ENCODE measurements at places on chromosomes 6 and 20.

DNA sequence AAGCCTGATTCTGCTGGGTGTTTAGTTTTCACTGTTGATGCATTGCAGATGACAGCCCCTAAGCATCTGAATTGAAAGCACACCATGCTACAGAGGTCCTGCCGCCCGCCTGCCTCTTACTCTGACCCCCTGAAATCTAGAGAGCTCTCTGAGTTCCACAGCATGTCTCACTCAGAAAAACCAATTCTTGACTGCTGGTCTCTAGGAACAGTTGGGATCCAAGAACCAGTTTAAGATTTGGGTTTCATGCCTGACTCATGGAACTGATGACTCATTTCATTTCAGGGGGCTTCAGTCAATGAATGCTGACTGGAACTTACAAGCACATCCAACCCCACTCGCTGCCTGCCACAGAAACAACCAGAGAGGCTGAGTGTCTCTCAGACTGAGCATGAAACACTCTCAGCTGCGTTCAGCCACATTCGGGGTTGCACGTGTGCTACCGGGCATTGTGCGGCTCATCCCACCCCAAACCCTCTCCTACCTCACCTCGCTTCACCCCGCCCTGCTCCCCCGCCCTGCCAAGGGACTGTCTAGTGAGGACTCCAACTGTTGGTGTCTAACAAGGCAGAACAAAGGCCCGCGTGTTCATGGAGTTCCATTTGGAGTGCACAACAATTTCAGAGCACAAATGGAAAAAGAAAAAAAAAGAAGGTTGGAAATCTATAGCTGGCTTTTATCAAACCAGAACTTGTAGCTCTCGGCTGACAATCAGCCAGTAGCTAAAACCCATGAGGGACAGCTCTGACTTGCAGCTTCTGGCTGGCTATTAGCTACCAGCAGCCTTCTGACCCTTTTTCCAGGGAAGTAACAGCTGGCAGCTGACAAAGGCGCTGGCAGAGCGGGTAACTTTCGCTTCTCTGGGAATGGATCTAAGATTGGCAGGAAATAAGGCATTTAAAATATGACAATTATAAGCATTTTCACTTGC is 20.0 kb upstream of the TRAF3IP2 start:
- DNase-seq = peak; percentile 14

GRCh38 chr20:3825526-3825925 is 5.2 kb downstream of the AP5S1 start:
- no peak for DNase-seq

GRCh38 chr6:156778454-156779205 is 1.5 kb downstream of the ARID1B start:
- peak; percentile 46 for DNase-seq

DNA sequence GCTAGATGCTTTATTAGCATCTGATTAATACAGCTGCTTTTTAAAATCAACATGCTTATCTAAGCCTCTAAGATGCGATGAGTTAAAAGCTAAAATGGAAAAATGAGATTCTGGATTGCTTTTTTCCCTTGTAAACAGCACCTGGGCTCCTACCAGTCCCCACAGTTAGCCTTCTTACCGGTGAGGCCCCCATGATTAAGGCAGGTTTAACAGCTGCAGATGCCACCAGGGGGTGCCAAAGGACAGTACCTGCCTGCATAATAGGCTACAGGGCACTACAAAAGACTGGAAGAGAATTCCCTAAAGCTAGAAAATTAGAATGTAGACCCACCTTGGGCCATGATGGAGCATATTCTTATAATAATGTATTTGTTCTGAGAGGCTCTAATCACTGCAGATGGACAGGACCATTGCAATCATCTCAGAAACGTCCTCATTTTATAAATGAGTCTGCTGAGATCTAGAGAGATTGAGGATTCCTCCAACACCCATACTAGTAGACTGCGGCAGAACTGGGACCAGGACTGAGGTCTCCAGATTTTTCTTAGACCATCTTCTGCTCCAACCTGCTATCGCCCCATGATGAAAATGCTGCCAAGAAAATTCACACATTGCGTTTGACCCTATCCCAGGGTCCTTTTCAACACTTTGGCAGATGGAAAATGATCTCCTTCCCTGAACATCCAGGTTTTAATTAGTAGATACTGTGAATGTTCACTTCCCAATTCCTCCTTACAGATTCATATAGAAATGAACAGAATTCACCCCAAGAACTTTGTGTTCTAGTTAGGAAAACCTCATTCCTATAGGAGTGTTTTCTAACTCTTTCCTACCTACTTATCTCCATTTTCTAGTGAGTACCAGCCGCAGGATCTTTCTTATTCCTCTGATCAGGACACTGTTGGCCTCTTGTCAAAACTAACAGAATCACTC is 148.8 kb downstream of the RPS12 start:
- peak; percentile 67 for DNase-seq

DNA sequence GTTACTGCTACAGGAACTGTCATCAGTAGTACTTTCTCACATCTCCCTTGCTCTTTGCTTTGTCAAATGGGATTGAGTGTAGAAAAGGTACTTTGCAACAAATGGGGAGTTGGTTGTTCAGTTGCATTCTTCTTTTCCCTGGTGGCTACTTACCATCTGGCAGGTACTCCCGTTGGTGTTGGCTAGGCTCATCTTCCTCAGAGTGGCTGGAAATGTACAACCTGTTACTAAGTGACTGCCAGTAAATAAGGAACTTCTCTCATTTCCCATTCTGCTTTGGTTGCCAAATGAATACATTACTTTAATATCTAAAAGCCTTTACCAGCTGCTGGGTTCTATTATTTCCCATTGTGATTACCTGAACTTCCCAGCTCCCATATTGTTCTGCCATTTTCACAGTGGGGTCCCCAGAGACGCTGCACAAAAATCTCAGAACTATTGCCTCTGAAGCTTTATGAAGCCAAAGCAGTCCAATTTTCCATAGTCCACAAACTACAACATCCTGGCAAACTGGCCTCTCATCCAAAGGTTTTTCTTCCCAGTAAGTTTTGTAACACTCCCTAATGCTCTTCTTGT is 229.7 kb upstream of the HTR1E start:
- no peak for DNase-seq

Data from mesenchymal stem cell (in vitro differentiated cells and primary cell).